DMS53 (cell line): ENCODE measurements at places on chromosomes 16 and 17.

DNA sequence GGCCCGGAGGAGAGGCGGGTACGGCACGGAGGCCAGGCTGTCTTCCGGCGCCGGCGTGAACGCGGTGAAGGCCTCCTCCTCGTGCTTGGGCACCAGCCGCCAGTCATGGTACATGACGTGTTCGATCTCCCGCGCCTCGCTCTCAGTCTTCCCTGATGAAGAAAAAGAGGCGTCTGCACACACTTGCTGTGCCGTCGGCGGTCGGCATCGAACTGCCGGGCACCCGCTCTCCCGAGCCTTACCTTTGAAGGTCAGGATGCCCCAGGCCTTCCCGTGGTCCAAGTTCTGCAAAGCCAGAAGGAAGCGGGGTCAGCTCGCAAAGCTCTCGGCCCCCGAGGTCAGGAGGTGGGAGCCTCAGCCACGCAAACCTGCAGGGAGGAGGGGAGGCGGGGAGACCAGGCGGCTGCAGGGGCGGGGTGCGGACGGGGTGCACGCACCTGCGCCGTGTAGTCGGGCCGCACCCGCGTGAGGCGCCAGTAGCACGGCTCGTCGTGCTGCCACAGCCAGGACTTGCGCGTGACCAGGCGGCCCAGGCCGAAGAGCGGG, at the start of gene EME2:
EME2 (plus strand) TSS at position 449 of the 546 bp plus-strand sequence. CDS start 418 bp downstream, outside the sequence.
- peak; percentile 74 for DNase-seq

GRCh38 chr16:27238016-27238587, 30.5 kb downstream of the NSMCE1 start:
- DNase-seq, result peak; percentile 9

DNA sequence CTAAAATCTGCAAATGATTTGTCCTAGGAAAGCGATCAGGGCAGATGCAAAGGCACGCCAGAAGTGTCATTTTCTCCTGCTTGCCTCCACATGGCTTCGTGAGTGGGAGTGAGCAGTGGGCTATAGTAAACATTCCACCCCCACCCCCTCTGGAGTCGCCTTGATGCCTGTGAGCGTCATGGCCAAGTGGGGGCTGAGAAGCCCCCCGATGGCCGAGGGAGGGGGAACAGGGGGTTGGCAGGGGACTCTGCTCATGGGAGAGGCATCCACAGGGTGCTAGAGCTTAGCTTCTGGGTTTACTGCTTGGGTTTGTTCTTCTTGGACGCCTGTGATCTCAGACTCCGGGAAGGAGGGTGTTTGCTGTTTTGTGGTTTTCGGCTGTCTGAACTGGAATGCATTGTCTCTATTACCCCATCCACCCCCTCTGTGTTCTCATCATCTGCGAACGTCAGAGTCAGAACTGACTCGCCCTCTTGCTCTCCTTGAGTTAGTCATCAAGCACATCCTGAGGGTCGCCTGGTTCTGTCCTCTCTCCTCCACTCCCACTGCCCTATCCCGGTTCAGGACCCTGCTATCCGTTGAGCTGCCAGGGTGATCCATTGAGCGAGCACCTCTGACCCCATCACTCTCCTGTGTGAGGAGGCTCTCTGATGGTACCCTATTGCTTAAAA, 15.4 kb downstream of the TNS4 start:
- DNase-seq, result peak; percentile 22

DNA sequence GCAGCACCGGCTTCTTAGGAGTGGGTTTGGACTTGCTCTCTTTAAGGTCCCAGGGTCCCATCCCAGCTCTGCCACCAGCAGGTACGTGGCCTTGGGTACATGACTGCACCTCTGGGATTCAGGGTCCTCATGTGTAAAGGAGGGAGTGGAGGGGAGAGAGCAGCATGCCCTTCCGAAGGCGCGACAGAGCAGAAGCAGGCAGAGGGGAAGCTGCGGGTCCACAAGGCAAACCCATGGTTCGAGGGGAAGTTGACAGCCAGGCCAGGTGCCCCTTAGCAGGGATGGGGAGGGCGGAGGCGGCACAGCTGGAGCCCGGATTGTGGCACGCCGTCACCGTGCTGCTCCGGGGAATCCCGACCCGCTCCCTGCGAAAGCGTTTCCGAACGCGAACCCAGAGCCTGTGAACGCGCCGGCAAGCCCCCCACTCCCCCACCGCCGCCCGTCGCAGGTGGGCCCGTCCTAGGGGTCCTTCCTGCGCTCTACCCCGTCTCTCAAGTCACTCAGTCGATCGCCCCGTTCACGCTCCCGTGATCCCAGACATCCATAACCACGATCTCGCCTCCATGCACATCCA, 4.1 kb upstream of the TBX2 start:
- DNase-seq, result no peak

- DNase-seq, result no peak
Measured at GRCh38 chr16:7421578-7421977, 88.9 kb downstream of the RBFOX1 start.

DNA sequence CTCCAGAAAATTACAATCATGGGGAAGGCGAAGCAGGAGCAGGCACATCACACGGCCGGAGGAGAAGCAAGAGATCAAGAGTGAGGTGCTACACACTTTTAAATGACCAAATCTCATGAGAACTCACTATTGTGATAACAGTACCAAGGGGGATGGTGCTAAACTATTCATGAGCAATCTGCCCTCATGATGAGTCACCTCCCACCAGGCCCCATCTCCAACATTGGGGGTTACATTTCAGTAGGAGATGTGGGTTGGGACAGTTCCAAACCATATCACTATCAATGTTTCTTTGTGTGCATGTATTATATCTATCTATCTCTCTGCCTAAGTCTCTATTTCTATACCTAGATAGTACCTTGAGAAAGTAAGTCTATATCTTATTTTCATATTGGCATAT, 724.8 kb downstream of the CDH11 start:
- DNase-seq, result no peak

DNA sequence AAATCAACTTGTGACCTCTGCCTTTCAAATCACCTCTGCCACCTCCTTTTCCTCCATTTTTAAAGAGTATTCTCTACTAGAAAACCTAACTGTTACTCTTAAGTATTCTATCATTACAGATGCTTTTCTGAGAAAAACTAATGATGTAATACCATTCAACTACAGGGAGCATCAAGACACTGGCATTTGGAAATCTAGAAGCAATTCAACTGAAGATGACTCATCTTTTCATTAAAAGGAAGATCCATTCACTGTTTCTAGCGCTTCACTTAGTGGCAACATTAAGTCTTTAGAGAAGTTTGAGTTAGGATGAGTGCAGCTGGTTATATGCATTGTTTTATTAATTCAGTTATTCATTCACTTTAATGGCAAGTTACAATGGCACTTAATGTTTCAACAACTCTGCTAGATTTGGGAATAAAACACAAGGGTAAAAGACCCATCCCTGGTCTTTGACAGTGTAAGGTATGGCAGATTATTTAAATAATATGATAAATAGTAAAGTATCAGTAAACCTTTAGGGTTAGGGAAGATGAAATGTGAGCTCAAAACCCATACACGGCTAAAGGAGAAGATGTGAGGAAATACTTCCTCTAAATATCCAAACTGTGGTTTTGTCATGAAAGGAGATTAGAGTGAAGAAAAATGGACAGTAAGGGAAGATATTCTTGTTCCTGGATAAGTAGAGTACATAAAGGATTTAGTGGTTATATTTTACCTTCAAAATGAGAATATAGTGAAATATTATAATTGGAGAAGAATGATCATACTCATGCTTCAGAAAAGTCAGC, 61.7 kb downstream of the KCNJ2 start:
- DNase-seq, result no peak

- no peak for DNase-seq
Measured at GRCh38 chr16:86170720-86171119, 271.8 kb downstream of the IRF8 start.

DNA sequence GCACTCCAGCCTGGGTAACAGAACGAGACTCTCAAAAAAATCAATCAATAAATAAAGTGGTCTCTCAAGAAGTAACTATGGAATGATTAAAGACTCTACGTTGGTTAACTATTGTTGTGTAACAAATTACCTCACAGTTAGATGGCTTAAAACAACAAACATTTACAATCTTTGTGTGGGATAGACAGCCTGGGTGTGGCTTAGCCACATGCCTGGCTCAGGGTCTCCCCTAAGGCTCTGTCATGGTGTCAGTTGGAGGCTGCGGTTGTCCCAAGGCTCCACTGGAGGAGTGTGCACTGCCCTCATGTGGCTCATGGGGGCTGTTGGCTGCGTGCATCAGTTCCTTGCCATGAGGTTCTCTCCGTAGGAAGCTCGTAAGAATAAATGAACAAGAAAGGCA, 294.5 kb downstream of the SNX29 start:
- no peak for DNase-seq

DNA sequence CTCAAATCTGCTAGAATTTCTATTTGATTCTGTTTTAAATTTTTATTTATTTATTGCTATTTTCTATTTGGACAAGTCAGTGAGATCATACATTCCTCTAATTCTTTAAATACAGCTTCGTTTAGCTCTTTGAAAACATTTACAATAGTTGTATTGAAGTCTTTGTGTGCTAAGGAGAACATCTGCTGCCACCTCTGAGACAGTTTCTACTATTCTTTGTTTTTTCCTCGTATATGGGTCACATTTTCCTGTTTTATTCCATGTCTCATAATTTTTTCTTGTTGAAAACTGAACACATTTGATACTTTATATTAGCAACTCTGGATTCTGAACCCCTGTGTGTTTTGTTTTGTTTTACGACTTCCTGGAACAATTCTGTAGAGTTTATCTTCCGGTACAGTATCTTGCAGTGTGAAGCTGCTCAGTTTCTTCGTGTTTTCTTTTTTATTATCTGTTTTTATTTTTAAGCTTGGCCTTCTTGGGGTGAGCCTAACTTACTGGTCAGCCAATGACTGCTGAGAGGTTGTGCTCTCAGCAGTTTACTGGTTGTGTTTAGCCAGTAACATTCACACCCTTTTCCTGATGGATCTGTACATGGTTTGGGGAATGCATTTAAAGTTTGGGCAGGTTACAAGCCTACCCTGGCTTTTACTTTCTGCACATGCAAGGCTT, 99.0 kb downstream of the CA4 start:
- no peak for DNase-seq

GRCh38 chr17:1928976-1929375, 96.2 kb downstream of the RTN4RL1 start:
- peak; percentile 47 for DNase-seq

GRCh38 chr17:79051306-79051705, 23.3 kb upstream of the ENGASE start:
- DNase-seq, result no peak

GRCh38 chr16:4175849-4176248, 59.6 kb upstream of the ADCY9 start:
- no peak for DNase-seq

DNA sequence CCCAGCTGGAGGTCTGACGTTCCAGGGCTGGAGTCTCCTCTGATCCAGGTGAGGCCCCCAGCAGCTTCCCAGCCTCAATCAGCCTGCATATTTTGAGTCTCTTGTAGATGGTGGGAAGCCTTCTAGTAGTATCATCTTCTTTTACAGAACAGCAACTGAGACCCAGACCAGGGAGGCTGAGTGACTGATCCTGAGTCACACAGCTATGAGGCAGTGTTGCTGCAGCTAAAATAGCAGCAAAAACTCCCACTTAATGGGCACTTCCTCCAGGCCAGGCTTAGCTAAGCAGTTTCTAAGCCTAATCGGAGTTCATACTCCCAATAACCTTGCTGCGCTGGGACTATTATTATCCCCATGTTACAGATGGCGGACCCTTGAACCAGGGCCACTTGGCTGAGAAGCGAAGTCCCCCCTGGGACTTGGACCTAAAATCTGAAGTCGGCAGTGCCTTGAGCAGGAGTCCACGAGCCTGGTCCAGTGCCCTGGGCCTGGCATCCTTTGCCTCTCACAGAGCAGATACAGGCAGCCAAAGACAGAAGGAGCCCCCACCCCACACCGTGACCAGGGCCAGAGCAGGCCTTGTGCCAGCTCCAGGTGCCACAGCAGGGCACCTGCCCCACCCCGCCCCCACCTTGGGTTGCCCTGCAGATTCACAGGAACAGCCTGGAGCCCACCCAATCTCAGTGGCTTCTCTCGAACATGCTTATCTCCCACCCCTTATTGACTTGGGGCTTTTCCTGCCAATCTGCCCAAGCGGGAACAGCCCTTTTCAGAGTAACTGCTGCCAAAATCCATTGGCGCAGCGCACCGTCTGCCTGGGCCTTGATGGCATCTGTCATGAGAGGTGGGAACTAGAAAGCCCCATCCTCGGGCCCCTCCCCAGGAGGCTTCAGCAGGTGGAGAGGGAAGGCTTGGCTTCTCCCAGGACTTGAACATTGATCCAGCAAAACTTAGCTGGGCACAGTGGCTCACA, 65.1 kb downstream of the SOCS1 start:
- no peak for DNase-seq

DNA sequence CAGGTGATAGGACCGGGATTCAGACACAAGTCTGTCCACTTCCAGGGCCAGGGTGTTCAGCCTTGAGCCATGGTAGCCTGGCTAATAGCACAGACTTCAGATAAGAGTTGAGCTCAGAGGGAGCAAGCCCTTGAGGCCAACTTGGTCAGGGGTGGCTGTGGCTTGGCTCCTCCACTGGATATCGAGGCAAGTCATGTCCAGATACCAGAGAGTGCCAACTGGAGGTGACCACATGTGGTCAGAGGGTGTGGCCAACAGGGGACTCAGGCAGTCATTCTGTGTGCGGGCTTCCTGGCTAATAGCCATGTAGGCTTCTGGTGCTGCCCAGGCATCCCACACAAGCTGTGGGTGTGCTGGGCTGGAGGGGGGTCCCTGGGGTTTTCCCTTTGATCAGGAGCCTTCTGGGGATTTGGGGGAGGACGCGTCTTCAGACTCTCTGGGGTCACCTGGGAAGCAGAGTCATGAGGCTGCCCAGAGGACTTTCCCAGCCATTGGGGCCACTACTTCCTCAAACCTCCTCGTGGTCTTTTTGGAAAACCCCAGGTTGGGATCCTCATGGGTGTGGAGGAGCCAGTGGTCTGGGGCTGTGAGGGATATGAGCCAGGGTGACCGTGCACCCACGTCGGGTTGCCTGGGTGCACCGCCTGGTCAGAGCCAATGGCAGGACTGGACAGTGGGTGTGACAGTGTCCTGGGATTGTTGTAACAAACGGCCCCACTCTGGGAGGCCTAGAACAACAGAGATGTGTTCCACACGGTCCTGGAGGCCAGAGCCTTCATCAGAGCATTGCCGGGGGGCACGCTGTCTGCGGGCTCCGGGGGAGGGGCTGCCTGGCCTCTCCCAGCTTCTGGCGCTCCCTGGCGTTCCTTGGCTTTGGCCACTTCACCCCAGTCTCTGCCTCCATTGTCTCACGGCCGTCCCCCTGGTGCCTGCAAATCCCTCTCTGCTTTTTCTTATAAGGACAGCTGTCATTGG, 25.0 kb downstream of the COX4I1 start:
- DNase-seq, result no peak

- DNase-seq, result no peak
Measured at GRCh38 chr17:77796176-77796860, 162.2 kb upstream of the TNRC6C start.

GRCh38 chr16:1661826-1662225, 16.3 kb upstream of the JPT2 start:
- DNase-seq, result no peak

DNA sequence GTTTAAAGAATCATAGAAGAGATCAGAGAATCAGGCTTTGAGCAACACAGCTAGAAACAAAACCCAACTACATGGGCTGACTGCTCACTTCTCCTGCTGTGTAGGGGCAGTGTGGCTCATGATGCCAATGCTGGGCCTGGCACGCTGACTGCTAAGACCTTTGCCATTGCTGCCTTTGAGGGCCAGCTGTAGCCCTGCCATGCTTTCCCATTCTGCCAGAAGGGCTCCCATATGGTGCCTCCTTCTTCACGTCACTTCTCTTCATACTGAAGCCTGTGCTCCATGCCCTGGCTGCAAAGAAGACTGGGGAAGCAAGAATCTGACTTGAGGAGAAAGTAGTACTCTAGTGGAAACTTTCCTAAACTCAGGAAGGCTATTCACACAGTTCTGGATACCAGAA, 232.9 kb downstream of the UTP18 start:
- DNase-seq, result no peak
